ENCODE measurements at places on chromosomes 6 and 20. TPM values are rescaled to one million over a fixed set of nuclear protein-coding genes. Genes with fewer than 3 reads are reported as not detected.

Gene RFX6
- not detected for total RNA-seq

Gene FERMT1
- 14.7 TPM for total RNA-seq

Gene ATXN1
- 2.2 TPM for total RNA-seq

Gene PPIL6
- 2.9 TPM for total RNA-seq

Gene ZSCAN9
- 6.9 TPM for total RNA-seq

Gene OPRM1
- not detected for total RNA-seq

Gene FOXQ1
- 4.8 TPM for total RNA-seq

Gene LGSN
- total RNA-seq, result 2.0 TPM
